ENCODE measurements at places on chromosomes 5 and 9.
A peak's percentile ranks its signal among the peaks of the same experiment; 100 is the strongest.

GRCh38 chr9:95874989-95875304 is 544 bp upstream of the ERCC6L2 start:
- peak; percentile 42 for DNase-seq

DNA sequence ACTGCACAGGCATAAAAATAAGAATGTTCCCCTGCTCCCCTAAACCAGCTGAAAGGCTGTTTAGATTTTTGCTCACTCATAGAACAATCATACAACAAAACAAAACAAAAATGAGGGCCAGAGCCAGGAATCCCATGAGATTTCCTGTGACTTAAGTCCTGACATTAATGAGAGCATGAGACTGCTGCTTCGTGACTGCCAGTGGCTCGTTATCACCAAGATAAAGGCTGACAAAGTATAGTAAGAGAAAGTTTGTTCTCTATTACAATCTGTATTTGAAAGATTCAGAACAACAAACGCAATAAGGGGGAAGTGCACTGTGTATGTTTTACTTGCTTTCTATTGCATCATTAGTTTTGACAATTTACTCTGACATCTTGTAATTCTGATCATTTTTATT is 837.1 kb upstream of the C9orf72 start:
- DNase-seq = no peak

DNA sequence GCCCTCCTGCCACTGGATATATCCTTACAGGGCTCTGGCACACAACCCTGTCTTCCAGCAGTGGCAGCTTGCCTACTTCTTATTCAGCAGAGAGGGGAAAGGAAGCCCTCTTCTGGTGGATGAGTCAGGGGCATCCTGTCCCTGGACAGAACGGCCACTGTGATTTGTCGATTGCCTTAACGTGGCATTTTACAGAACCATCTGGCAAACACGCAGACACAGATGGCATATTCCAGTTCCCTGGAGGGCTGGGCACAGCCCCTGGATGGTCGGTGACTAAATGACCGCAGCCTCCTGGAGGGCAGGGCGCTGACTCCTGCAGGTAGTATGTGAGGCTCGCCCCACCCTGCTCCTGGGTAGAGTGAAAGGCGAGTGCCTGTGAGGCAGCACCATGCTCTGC is 62.1 kb downstream of the DCP2 start:
- no peak for DNase-seq

GRCh38 chr5:113939988-113940387 is 421.9 kb upstream of the KCNN2 start:
- DNase-seq = no peak

DNA sequence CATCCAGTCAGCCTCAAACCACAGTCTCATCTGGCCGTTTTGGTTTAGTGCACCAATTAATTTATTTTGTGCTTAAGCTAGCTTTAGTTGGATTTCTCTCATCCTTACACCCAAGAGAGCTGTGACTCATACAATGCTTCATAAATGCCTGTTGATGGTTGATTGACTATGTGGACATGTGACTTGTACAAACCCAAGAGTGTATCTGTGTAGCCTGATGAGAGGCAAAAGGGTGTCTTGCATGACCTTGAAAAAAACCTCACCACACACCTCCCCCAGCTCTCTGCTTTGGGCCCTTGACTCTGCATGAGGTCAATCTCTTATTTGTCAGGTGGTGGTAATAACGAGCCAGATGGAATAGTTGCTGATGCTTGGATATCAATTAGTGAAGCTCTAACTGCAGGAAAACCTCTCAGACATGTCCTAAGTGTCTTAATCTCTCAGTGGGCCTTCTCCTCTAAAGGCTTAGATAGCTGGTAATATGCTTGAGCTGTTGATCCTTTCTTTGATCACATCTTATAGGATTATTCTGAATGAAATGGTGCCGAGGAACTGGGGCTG is 10.6 kb upstream of the GLRA1 start:
- DNase-seq = no peak

GRCh38 chr5:151139015-151139414 is 18.6 kb downstream of the ANXA6 start:
- peak; percentile 22 for DNase-seq

- no peak for DNase-seq
Measured at GRCh38 chr9:98925956-98926355, 17.8 kb upstream of the COL15A1 start.

GRCh38 chr9:100066539-100066938 is 32.3 kb downstream of the ERP44 start:
- DNase-seq = no peak
